Hindlimb muscle (tissue), 1 donor: ENCODE measurements at places on chromosomes 6 and 20. TPM values are rescaled to one million over a fixed set of nuclear protein-coding genes. Genes with fewer than 3 reads are reported as not detected.

- DNase-seq, result no peak
These were observed 79.9 kb downstream of the GCLC start for GRCh38 chr6:53464927-53465460.

DNA sequence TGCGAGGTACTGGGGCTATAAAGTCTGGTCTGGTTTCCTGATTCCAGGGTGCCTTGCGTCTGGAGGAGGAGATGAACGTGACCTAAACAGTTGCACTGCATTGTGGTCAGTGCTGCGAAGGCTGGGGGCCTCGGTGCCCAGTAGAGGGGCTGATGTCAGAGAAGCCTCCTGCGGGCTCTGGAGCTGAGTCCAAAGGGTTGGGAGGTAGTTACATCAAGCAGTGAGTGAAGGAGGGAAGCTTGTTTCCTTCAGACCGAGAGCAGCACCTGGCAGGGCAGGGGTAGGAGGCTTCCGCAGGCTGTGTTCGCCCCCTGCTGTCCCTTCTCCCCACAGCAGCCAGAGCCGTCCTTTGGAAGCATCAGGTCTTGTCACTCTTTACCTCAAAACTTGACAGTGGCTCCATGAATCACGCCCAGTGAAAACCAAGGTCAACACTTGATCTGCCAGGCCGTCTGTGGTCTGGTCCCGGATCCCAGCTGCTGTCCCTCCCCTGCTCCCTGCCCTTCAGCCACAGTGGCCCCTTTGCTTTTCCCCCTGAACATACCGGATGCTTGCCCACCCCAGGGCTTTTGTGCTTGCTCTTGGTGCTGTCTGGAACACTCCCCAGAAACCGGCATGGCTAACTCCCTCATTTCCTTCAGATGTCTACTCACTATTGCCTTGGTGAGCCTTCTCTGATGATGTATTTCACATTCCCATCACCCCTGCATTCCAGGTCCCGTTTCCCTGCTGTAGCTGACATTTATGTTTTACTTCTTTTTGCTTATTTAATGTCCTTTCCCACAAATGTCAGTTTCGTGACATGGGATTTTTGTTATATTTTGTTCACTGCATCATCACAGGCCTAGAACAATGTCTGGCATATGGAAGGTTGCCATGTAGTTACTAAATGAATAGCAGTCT lies 7.0 kb downstream of the DYNLRB1 start:
- peak; percentile 22 for DNase-seq

The RAET1E gene
- 0.45 TPM for polyA plus RNA-seq

The SRMS gene
- not detected for polyA plus RNA-seq

The BMP2 gene
- polyA plus RNA-seq, result 2.6 TPM

The LY6G6D gene
- not detected for polyA plus RNA-seq
